Naive thymus-derived CD8-positive, alpha-beta T cell (primary cell): ENCODE measurements at places on chromosomes 1 and 21. TPM values are rescaled to one million over a fixed set of nuclear protein-coding genes. Genes with fewer than 3 reads are reported as not detected.

GRCh38 chr21:37435120-37435519, 68.5 kb downstream of the DYRK1A start:
- DNase-seq: peak; percentile 33

DNA sequence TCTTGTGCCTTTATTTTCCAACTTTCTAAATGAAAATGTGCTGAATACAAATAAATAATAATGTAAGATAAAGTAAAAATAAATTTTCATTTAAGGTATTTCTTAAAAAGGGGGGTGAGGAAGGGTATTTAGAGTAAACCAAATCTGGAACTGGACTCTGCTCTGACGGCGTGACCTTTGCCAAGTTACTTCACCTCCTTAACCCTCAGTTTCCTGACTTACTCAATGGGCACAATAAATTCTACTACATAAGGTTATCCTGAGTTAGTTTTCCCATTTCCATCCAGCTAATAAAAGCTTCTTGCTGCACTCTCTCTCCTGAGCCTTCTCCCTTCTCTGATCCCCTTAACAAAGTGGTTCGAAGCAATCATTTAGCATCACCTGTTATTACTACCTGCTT, 93.9 kb downstream of the NID1 start:
- no peak for DNase-seq

- DNase-seq: no peak
Measured at GRCh38 chr1:228457017-228457395, 30.2 kb upstream of the RNF187 start.

DNA sequence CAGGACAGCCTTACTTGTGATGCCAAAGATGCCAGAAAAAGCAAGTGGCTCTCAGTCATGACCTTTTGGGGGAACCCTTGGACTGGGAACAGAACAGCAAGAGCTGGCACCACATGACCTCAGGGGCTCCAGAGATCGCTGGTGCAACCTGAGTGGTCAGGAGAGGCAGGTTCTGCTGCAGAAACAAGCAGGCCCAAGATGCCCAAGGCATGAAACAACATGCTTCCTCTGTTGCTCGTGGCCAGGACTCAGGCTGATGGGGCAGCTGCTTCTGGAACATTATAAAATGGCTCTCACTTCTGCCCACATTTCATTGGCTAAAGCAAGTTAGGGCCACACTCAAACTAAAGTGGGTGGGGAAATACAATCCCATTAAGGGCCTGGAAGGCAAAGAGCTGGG, 17.7 kb upstream of the CLSTN1 start:
- no peak for DNase-seq

DNA sequence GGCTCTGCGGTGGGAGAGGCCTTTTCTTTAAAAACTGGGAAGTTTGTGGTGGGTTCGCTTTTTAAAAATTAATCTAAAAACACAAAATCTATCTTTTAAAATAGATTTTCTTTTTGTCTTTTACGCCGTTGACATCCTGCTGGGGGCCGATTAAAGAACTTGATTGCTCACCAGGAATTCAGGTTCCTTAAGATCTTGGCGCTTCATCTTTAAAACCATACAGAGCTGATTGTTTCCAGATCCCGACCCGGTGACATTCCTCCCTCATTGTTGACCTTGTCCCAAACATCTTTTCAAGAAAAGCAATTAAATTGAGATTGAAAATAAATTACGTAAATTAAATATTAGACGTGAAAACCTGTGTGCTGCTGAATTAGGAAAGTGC, 546 bp upstream of the ZNF697 start:
- DNase-seq: no peak

HNRNPCL2 gene
- not detected for total RNA-seq

SELE gene
- not detected for total RNA-seq

GRCh38 chr1:43129426-43129825, 42.7 kb downstream of the EBNA1BP2 start:
- DNase-seq: no peak

GRCh38 chr1:37989361-37989930, 376 bp downstream of the SF3A3 start:
- DNase-seq: peak; percentile 35

GRCh38 chr1:6880951-6881690, 95.9 kb downstream of the CAMTA1 start:
- no peak for DNase-seq

DNA sequence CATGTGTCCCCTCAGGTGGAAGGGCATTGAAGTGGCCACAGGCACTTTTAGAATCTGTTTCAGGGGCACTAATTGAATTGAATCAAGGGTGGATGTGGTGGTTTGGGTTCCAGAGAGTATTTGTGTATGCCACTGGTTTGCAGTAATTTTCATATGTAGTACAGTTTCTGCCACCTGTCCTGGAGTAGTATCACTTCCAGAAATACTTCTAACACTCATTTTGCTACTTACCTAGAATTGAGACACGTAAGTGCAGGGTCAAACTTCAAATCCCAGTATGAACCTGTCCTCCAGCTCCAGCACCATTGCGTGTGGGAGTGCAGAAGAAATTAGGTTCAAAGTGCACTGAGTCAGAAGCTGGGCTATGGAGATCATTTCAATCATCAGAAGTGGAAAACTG, 26.8 kb downstream of the RSPH1 start:
- no peak for DNase-seq

- DNase-seq: no peak
Measured at GRCh38 chr1:204574865-204575163, 58.6 kb downstream of the MDM4 start.

CCDC18 gene
- 10.2 TPM for total RNA-seq

GRCh38 chr21:29245104-29245643, 53.5 kb upstream of the BACH1 start:
- no peak for DNase-seq

- DNase-seq: no peak
Measured at GRCh38 chr1:46480959-46481646, 8.5 kb upstream of the DMBX1 start.

SPRR2A gene
- total RNA-seq: not detected

RAB42 gene
- total RNA-seq: not detected
